Amygdala (tissue), 56 donors: ENCODE measurements at places on chromosomes 5 and 9.

DNA sequence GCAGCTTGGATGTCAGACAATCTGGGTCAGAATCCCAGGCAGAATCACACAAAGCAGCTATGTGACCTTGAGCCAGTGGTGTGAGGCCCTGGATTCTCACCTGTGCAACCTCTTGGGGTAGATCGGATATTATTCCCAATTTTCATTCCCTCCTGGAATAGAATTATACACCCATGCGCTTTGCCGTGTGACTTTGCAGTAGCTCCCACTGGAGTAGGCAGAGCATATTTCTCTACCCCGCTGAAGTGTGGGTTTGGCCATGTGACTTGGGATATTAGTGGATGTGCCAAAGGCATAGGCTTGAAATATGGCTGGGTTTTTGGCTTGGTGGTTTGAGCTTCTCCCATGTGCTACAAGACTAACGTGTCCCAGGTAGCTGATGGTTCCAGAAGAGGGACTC, 35.5 kb upstream of the IER5L start:
- DNase-seq = no peak

DNA sequence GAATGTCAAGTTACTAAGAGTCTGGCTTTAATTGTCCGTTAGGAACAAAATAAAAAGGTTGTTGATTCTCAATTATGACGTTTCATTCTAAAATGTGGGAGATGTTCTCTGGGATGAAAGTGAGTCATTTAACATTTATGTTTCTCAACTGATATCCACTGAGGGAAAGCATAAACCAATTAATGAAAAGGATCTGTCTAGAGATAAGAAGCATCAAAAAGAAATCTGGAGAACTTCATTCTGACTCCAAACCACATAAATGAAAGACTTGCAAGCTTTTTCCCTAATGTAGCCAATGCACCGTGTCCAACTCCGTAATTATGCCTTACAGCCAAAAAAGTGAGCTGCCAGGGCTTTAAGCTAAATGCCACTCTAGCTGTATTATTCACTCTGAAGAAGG, 654.2 kb downstream of the TLE1 start:
- no peak for DNase-seq

DNA sequence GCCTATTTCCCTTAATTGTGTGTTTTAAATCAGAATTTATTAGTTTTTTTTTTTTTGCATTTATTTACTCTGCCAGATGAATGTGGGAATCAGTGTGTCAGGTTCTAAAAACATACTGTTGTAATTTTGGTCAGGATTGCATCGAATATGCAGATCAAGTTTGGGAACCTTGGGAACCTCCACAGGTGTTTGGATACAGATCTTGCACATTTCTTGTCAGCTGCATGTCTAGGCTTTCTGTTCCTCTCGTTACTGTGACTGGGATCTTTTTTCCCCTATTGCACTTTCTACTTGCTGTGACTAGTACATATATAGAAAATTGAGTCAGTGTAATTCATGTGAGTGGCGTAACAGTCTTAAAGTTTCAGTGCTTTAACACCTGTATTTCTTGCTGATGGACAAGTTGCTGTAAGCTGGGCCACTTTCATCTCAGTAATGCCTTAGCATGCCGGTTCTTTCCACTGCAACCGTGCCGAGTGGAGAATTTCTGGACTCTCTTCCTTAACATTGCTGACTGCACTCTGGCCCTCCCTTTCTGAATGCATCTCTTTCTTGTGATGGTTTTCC, 112.5 kb downstream of the TENT4A start:
- DNase-seq = no peak

- DNase-seq = no peak
Observed at GRCh38 chr5:56802205-56802604, 13.1 kb upstream of the MAP3K1 start.

DNA sequence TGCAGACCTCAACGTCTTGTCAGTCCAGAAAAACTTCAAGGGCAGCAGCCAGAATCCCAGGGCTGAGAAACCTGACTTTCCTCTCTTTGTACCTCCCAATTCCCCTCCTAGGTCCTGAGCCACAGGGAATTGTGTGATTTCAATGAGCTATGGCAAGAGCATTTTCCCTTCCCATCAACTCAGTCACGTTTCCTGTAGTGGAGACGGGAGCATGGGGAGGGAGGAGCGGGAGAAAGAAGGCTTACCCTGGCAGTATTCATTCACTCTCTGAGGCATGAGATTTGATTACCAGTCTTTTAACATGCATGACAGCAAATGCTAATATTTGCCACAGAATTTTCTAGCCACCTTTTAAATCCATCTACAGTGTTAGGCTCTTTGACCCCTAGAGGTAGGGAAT, 109.4 kb upstream of the TBCA start:
- no peak for DNase-seq

GRCh38 chr5:78899922-78900362, 85.2 kb downstream of the ARSB start:
- DNase-seq = no peak

GRCh38 chr5:173774271-173774761, 113.8 kb upstream of the CPEB4 start:
- no peak for DNase-seq

DNA sequence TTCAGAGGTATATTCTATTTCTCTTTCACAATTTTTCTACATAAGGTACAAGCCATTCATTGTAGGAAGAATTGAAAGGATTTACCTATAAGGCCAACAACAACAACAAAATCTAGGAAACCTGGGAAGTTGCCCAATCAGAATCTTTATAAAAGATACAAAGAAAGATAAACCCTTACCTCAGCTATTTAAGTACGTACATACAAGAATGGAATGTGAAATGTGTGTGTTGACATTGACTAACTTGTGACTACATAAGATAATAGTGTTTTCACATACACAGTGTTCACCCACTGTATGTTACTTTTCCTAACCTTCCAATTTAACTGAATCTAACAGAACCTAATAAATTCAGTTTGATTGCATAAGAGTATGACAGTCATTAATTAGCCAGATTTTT, 154.1 kb downstream of the ADAMTS6 start:
- DNase-seq = no peak

DNA sequence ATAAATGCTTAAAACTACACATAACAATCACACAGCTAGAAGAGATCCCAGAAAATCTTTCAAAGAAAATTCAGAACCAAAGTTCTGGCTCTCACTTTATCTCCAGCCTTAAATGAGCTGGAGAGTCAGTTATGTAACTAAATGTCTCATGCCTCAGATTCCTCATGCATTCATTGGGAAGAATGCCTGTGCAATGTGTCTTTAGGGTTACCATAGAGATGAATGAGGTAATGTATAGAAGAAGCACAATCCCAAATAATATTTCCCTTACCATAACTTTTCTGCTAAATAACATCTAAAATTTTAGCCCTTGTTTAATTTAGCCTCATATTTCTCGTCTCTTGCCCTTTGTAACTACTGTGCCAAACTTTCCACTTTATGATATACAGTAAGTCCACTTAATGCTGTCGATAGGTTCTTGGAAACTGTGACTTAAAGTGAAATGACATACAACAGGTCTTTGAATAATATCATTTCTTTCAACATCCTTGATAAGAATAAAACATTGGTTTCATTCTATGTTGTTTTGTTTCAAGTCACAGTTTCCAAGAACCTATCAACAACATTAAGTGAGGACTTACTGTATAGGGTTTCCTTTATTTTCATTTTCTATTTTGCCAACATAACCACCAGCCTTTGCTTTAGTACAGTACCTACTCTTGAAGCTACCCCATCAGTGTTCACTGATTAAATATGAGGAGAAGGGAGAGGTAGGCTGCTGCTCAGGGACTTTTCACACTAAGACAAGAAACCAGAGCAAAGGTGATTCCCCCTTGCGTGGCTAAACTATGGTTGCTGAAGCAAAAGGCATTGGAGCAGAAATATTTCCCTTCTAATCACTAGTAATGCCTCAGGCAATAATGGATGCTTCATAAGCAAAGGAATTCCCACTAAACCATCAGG, 295.7 kb upstream of the PTGER4 start:
- DNase-seq = no peak

- DNase-seq = no peak
Observed at GRCh38 chr9:16732546-16732945, 137.9 kb downstream of the BNC2 start.

DNA sequence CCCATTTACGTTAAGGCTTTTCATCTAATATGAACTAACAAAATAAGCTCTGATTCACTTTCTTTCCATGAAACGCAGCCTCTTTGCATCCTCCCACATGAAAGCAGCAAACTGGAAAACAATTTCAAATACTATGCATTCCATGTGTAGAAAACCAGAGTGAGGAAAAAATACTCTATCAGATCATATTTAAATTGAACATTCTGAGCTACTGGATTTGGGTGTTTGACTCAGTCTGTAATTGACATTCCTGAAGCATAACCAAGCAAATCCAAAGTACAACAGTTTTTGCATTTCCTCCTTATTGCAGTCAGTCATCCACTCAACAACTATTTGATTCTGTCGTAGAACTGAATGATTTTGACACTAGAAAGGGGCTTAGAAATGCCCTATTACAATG, 399.1 kb upstream of the NMUR2 start:
- no peak for DNase-seq

DNA sequence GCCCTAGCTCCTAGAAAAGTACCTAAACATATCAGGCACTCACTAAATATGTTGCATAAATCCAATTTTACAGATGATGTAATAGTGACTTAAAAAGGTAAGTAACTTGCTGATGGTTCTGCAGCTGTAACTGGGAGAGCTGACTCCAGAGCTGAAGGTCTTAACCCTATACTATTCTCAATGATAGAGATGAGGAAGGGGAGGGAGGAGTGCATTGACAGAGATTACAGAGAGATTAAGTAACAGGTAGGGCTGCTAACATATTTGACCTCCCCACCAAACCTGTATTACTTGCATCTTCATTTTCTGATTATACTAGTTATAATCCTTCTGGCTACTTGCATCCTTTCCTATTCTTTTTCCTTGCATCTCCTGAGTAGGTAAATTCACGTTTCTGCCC, 255.4 kb upstream of the EFNA5 start:
- no peak for DNase-seq

GRCh38 chr9:133692364-133692985, 45.7 kb downstream of the SARDH start:
- no peak for DNase-seq

GRCh38 chr5:126818736-126819135, 41.8 kb downstream of the LMNB1 start:
- no peak for DNase-seq

DNA sequence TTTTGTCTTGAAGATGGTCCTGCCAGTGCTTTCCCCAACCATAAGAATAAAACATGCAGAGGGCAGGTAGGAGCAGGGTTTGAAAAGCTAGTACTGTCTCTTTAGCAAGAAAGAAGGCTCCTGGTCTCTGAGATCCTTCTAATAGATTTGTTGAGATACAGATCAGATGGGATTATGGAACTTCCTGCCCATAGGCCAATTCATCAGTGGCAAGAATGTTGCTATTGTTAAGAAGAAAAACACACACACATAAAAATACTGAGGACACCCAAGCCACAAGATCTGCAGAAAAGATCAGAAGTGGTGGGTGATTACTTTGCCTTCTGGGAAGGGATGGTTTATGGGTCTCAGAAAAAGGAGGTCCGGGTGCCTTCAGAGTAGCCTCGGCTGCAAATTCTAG, 59.8 kb downstream of the TNC start:
- no peak for DNase-seq

DNA sequence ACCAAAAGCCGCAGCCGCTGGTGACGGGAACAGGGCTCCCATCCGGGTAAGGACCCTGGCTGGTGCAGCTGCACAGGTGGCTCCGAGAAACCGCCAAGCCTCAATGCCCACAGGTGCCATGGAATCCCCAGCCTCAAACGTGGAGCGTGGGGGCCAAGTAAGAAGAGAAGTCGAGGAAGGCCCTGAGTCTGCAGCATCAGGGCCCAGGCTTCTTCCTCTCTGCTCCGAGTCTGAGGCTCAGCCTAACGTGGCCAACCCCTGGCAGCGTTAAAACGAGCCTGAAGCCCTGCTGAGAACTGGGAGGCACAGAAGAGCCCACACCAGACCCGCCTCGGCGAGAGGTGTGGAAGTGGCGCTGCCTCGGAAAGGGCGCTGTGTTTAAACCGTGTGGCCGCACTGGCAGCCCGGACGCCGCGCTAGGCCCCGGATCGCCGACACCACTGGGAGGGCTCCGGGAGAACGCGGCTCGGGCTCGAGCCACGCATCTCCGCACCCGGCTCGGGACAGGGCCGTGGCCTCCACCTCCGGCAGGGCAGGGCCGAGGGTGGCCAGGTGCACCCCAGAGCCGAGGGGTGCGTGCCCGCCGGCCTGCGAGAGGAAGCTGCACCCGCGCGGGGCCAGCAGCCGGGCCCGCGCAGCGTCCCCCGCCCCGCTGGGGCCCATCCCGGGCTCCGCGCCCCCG, 730 bp downstream of the ZMYND19 start:
- no peak for DNase-seq

- no peak for DNase-seq
Observed at GRCh38 chr5:6572086-6572824, 60.6 kb downstream of the NSUN2 start.

DNA sequence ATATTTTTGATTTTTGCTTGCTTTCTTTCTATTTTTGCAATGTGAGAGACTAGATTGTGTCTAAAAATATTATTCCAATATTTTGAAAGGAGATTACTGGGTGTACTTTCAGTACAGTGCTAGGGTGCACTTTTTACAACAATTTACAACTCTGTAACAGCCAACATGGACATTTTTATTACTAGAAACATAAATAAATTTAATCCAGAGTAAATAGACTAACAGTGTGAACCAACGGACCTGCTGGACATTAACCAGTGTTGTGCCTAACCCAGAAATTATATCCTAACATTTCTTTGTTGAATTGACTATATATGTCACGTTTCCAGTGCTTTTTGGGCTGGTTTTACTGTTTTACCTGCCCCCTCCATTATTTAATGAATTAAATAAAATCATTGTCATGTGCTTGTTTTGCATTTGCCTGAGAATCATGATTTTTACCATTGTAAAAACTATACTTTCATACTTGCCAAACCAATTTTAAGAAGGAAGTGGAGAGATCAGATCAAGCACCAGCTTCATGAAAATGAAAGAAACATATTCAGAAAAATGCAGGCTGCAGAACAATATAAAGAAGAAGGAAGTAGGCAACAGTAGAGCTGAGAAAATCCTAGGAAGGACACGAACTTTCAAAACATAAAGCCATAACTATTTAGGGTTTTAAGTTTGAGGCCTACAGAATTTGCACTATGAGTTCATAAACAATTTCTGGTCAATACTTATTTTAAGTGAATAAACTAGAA, 400.8 kb upstream of the PIK3R1 start:
- no peak for DNase-seq

DNA sequence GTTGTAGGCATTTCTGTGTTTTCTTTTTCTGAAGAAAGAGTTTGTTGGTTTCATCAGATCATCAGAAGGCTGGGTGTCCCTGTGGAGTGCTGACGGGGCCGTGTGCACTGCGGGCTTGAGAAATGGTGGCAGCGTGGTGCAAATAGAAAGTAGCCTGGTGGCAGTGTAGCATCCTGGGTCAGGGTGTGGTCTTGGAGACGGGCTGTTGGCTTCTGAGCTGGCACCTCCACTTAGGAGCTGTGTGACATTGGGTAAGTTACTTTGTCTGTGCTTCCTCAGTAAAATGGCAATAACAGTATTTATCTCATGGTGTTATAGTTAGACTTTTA, 10.0 kb upstream of the NDST1 start:
- no peak for DNase-seq

GRCh38 chr5:117588611-117589010, 1014.0 kb upstream of the SEMA6A start:
- no peak for DNase-seq

- no peak for DNase-seq
Observed at GRCh38 chr9:96025995-96026602, 150.6 kb downstream of the ERCC6L2 start.

- DNase-seq = no peak
Observed at GRCh38 chr9:77943057-77943456, 88.6 kb downstream of the GNAQ start.

- no peak for DNase-seq
Observed at GRCh38 chr5:28190011-28190410, 1151.6 kb upstream of the CDH9 start.

- no peak for DNase-seq
Observed at GRCh38 chr9:84570482-84571154, 98.9 kb upstream of the NTRK2 start.
